ENCODE measurements at places on chromosomes 3 and 15.

GRCh38 chr3:42179110-42179725, 86.8 kb downstream of the CCK start:
- DNase-seq = no peak

GRCh38 chr15:29471757-29472156, 202.1 kb upstream of the NSMCE3 start:
- DNase-seq = no peak

DNA sequence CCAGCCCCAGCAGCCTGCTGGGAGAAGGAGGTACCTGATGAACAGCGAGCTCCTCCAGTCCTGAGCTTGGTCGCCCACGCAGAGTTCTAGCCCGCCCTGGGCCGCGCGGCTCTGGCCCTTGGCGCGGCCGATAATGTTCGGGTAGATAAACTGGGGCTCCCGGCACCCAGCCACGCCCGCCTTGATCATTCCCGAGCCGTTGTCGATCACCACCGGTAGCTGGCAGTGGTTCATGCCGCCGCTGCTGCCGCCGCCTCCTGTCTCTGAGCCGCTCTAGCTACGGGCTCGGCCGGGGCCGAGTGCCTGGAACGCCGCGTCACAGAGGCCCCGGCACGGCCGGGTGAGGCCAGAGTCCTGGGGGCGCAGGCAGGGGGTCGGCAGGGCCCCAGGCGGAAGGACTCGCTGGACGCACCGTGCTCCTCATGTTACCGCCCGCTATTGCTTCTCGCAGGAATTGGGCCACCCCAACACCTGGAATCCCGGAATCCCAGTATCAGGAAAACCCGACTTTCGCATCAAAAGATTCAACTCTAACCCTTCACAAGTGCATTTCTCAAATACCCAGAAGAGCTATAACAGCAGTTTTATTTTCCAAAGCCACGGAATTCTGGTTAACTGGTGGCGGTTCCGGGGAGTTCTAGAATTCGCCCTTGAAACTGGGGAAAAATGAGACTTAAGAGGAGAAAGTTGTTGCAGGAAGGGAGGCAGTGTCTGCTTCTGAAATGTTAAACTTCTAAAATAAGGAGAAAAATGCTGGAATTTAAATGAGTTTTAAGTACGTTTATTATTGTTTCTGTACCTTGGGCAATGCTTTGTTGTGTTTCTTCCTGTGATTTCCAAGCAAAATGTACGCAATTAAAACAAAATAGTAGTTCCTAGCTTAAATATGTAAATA, at the start of gene ACTRT3:
ACTRT3 (minus strand) TSS at position 275 of the 895 bp plus-strand sequence; CDS start at position 234, 41 bp downstream.
- peak; percentile 64 for DNase-seq

DNA sequence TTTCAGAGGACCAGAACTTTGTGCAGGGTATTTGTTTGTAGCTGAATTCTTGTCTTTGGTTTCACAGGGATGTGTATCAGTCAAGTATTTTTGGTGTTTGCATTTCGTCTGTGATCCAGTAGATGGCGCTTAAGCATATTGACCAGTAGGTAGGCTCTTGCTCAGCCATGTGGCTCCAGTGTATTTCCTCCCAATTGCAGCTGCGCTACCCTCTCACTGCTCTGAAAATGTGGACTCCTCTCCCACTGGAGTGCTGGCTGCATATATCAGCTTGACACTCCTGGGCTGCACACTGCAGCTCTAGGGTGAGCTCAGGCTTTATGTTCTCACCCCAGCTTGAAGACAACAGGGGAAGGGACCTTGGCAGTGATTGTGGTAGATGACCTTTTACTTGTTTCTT, 1264.3 kb upstream of the ALCAM start:
- DNase-seq = peak; percentile 22

- DNase-seq = no peak
Measured at GRCh38 chr3:133236901-133237300, 163.0 kb upstream of the BFSP2 start.

DNA sequence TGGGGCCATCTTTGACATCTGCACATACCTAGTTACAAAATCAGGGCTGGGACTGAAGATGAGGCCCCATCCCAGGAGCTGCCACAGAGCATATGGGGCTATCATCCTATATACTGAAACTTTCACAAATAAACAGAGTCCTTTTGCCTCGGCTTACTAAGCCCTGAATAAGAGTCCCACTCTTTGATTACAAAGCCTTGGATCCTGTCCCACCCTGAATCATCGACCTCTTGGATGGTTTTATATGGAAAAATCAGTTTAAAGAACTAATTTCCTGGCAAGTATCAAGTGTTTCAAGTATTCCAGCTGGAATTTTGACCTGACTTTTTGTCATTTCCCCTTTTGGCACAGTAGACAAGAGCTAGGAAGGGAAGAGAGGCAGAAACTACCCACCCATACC, 331.3 kb upstream of the FRG2C start:
- DNase-seq = no peak

DNA sequence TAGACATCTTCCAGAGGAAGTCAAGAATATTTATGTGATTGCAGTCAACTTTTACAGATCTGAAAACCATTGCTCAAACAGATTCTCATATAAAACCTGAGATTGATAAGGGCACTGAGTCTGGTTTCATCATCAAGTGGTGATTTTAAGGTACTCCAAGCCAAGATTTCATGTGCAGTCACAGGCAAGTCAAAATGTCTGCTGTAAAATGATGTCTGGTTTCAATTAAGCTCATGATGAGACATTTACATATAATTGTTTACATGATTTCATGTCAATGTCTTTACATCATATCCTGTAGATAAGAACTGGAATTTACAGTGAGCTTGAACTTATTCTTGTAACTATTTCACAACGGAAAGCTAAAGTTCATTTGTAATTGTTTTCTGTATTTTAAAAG, 1215.5 kb downstream of the ROBO2 start:
- DNase-seq = no peak

DNA sequence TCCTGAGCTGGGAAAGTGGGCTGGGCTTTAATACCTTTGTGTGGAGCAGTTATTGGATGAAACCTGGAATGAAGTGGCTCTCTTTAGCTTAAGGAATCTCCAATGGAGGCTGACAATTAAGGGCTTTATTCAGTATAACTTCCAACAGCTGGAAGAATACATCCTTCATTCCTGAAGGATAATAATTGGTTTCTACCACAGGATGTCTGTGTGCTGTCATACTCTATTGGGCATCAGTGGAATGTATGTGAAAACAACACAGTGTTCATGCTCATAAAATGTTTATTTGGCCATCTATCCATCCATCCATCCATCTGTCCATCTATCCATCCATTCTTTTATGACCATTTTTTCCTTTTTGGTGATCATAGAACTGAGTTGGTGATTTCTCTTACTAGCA, 220.7 kb upstream of the GAP43 start:
- DNase-seq = no peak

GRCh38 chr15:80991421-80991820, 1.8 kb upstream of the MESD start:
- no peak for DNase-seq

DNA sequence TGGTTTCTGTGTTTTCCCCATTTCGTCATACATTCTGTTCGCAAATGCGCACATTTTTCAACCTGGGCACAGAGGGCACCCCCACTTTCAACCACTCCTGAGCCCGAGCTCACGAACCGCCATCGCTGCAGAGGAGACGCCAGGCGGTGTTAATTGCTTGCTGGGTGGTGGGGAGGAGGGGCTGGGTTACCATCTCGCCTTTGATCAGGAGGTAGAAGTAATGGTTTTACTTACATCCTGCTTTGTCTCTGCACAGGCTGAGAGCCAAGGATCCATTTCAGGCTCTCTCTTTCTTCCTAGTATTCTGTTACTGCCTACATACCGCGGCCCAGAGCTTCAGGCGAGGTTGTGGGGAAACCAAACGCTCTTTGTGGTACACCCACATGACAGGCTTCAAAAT, 177.3 kb upstream of the WNT5A start:
- no peak for DNase-seq

- DNase-seq = no peak
Measured at GRCh38 chr3:100081311-100081710, 33.0 kb downstream of the FILIP1L start.

- no peak for DNase-seq
Measured at GRCh38 chr3:87219611-87220010, 7.5 kb upstream of the CHMP2B start.

- no peak for DNase-seq
Measured at GRCh38 chr3:150370122-150370602, 37.9 kb upstream of the TSC22D2 start.

GRCh38 chr3:50971487-50971924, 296.8 kb downstream of the DOCK3 start:
- DNase-seq = peak; percentile 19

GRCh38 chr15:39404767-39405181, 176.1 kb upstream of the THBS1 start:
- DNase-seq = no peak

- no peak for DNase-seq
Measured at GRCh38 chr3:170699158-170700053, 113.5 kb upstream of the SLC7A14 start.

DNA sequence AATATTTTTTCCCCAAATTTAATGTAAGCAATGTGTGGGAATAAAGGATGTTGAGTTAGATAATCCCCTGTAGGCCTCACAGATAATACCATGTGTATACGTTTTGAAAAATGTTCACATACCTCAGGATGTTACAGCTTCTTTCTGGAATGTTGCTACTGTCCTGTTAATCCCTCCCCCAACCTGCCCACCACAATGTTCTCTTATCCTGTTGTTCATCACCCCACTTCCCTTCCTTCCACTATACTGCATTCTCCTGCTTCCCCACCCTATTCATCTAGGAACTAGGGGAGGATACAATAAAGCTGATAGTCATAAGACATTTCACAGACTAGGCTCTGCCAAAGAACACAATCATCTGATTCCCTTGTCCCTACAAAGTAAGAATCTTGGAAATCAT, 92.1 kb downstream of the IGF2BP2 start:
- DNase-seq = no peak

DNA sequence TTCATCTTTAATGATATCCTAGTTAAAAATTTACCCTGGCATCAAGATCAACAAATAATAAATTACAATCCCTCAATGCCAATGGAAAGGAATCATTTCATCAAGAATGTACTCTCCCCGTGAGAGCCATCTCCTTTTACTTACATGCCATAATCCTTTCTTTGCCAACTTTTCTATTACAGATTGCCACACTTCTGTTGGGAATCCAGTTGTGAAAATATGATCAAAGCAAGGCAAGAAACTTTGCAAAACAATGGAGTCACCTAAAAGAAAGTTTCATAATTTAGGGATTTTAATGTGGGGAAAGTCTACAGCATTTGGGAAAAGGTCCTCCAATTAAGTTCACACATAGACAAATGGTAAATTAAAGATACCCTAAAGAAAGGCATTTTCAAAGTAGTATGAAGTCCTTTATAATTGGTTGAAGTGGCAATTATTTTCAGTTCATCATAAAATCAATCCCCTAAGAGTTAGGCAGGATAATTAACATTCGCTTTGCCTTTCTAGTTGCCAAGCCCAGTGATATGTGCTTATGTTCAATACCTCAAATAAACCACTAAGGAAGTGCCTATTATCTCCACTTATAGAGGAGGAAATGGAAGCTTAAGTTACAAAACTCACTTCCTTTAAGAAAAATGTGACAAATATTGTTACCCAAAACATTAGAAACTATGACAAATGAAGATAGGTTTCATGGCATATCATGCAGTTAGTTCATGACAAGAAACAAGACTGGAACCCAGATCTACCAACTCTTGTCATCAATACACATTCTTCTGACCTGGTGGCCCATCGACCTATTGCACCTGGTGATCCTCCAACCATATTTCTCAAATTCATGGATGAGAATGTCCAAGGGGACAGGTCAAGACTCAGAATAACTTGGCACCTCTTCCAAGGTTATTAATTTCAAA, 49.1 kb downstream of the TRANK1 start:
- DNase-seq = no peak

- DNase-seq = no peak
Measured at GRCh38 chr15:65368302-65369211, 9.2 kb downstream of the IGDCC3 start.
